ENCODE measurements at places on chromosomes 4 and X. TPM values are rescaled to one million over a fixed set of nuclear protein-coding genes. Genes with fewer than 3 reads are reported as not detected.

ZIC3 gene
- not detected for total RNA-seq

MEPE gene
- not detected for total RNA-seq

TENM3 gene
- total RNA-seq = 87.6 TPM

C4orf51 gene
- total RNA-seq = not detected

PTPN13 gene
- total RNA-seq = 38.0 TPM

GLUD2 gene
- total RNA-seq = 0.42 TPM

CTAG1A gene
- not detected for total RNA-seq

CLDN22 gene
- not detected for total RNA-seq

PRDM5 gene
- total RNA-seq = 10.6 TPM

PHKA1 gene
- total RNA-seq = 5.2 TPM

DNA sequence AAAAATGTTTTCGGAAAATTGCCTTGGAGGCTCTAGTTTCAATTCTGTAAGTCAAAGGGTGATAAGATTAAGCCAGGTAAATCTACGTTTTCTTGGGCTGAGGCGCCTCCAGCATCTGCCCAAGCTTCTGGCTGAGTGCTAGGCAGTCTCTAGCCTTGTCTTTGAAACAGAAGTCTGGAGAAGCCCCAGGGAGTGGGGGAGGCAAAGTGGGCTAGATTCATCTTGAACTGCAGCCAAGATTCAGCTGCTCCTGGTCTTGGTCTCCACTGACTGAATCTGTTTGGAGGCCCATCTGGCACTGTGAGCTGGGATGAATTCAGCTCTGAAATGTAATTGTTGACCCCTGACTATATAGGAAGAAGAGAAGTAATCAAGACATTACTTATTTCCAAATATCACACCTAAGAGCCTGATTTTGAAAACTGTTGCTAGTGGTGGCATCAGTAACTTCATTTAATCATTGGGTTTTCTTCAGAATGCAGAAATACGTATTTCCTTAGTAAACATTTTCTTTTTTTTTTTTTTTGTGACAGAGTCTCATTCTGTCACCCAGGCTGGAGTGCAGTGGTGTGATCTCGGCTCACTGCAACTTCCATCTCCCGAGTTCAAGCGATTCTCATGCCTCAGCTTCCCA is 187.3 kb upstream of the LEF1 start:
- H3K36me3 ChIP-seq = no peaks in the 10 kb centered on the region
- peaks cover 40% of the 10 kb centered on the region for H3K4me1 ChIP-seq
- no peak for DNase-seq

- no peak overlapping the region for H3K4me3 ChIP-seq
- no peaks in the 10 kb centered on the region for H3K36me3 ChIP-seq
- H3K27ac ChIP-seq = no peak overlapping the region
- no peaks in the 10 kb centered on the region for H3K27me3 ChIP-seq
- H3K4me1 ChIP-seq = peaks cover 9% of the 10 kb centered on the region
Observed at GRCh38 chr4:109207061-109207460, 95.4 kb downstream of the COL25A1 start.

- H3K4me3 ChIP-seq = no peak overlapping the region
- no peak for DNase-seq
- H3K27me3 ChIP-seq = no peaks in the 10 kb centered on the region
- H3K36me3 ChIP-seq = no peaks in the 10 kb centered on the region
- no peak overlapping the region for H3K27ac ChIP-seq
Observed at GRCh38 chrX:7198499-7198898, 50.5 kb upstream of the PUDP start.

- no peaks in the 10 kb centered on the region for H3K36me3 ChIP-seq
- no peak overlapping the region for H3K4me3 ChIP-seq
- no peak for DNase-seq
- H3K27me3 ChIP-seq = no peaks in the 10 kb centered on the region
Observed at GRCh38 chr4:144579411-144580030, 66.4 kb upstream of the HHIP start.

DNA sequence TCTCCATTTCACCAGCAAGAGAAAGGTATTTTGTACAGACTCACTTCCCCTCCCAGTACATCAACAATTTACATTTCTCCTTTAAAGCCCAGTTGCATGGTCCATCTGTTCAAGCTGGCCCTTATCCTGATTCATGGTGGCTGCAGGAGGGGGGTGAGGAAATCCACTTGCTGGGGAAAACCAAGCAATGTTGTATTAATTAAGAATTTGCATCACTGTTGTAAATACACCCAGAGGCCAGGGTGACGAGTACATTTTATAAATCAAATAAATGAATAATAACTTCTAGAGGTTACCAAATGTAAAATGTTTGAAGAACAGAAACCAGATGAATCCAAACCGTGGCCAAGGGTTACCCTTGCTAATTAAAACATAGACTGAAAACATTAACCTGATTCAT is 395.9 kb upstream of the INTU start:
- no peak overlapping the region for H3K4me3 ChIP-seq
- DNase-seq = no peak
- peaks cover 7% of the 10 kb centered on the region for H3K4me1 ChIP-seq
- H3K27ac ChIP-seq = no peak overlapping the region

DNA sequence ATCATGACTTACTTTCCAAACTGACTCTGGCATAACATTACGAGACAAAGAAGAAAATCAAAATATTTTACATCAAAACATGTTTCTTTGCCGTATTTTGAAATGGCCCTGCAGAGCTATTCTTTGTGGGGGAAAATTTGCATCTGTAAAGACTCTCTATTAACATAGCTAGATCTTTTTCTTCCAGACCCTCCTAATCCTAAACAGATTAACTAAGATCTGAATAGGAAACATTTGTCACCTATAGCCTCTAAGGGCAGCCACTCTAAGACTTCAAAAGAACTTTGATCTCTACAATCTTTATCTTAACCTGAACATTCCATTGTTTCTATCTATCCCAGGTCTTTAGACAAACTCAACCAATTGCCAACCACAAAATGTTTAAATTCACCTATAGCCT is 176.6 kb upstream of the CENPE start:
- H3K27ac ChIP-seq = no peak overlapping the region
- no peaks in the 10 kb centered on the region for H3K4me1 ChIP-seq
- no peak overlapping the region for H3K4me3 ChIP-seq
- no peaks in the 10 kb centered on the region for H3K27me3 ChIP-seq

DNA sequence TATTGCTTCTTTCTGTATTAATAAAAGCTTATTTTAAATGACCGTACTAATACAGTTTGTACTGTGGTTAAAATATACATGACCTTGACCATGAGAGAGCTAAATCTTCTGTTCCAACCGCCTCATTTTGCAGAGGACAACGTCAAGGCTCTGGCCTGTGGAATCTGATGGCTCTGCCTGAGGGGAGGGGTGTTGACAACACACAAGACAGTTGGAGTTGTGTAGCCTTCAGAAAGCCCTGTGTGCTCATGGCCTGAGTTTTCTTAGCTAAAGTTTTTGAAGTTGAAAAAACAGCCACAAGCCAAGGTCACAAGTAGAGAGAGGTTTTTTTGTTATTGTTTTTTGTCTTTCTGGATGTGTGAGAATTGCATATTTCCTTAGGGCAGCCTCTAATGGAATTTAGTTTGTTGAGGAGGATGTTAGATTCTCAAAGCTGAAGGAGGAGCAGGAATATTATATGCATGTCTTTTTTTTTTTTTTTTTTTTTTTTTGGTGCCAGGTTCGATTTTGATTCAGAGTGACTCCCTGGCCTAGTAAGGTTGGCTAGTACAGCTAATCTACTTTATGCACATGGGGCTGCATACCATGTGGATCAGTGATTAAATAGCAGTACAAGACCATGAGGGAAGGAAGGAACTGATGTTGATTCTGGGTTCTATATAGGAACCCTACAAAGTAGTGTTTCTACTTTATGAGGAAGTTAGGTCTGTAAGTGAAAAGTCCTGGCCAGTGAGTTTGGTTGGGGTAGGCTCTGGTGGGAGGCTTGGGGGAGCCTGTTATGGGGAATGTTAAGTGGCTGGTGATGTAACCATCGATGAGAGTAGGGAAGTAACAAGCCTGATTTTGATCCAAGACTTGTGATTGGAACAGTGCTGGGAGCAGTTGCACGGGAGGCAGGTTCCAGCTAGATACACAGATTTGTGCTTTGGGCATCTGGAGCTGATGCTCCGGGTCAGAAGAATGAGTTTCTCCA is 20.3 kb downstream of the SMS start:
- no peaks in the 10 kb centered on the region for H3K27me3 ChIP-seq
- DNase-seq = no peak
- H3K36me3 ChIP-seq = no peaks in the 10 kb centered on the region
- H3K27ac ChIP-seq = peak overlapping the region; percentile 79

DNA sequence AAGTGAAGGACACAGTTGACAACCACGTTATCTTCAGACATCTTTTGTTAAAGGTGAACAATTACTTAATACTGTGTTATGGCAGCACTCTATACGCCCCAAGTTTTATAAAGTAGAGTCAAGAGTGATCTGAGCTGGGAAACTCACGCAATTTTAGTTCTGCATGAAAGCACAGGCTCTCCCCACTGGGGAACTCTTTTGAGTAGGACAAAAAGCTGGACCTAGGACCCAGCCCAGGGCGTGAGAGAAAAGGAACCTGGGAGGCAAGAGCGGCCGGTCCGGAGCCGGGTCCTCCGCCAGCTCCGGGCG is 152.6 kb upstream of the SLC4A4 start:
- H3K36me3 ChIP-seq = no peaks in the 10 kb centered on the region
- H3K27me3 ChIP-seq = peaks cover 7% of the 10 kb centered on the region
- H3K4me3 ChIP-seq = peak overlapping the region; percentile 75

GRCh38 chr4:36269101-36269500 is 12.3 kb upstream of the DTHD1 start:
- H3K27ac ChIP-seq = no peak overlapping the region
- DNase-seq = no peak
- H3K4me3 ChIP-seq = no peak overlapping the region

DNA sequence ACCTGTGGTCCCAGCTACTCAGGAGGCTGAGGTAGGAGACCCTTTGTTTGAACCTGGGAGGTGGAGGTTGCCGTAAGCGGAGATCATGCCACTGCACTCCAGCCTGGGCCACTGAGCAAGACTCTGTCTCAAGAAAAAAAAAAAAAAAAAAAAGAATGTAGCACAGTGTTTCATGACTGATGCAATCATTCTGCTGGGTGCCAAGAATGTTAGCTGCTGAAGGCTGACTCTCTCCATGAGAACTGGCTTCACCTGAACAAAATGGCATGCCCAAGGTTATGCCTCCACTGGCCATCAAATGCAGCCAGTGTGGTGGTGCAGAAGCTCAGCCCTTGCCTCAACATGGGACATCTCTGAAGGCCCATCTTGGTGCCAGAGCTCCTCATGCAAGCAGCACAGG is 412.1 kb downstream of the ADAM29 start:
- no peak for DNase-seq
- H3K4me3 ChIP-seq = no peak overlapping the region
- H3K27me3 ChIP-seq = no peaks in the 10 kb centered on the region
- H3K36me3 ChIP-seq = no peaks in the 10 kb centered on the region
- no peak overlapping the region for H3K27ac ChIP-seq

DNA sequence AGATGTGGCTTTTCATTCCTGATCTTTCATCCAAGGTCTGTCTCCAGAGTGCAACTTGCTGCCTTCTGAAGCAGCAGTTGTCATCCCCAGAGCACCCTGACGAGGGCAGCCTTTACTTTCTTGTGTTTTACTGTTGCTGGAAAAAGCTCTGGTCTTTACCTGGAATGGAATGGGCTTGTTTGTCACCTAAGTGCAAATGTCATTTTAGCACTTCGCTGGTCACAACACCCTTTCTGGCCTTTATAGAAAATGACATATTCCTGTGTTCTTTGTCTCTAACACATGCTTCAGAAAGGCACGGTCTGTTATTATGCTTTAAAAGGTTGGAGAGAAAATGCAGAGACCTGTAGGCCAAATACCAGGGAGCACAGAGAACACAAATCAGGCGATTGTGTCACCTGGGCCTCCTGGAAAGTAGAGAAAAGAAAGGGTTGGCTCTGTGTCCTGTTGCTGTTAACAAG is 332.7 kb upstream of the IGFBP7 start:
- no peaks in the 10 kb centered on the region for H3K36me3 ChIP-seq
- DNase-seq = no peak
- no peak overlapping the region for H3K4me3 ChIP-seq
- H3K27me3 ChIP-seq = peaks cover 48% of the 10 kb centered on the region
- H3K27ac ChIP-seq = no peak overlapping the region

DNA sequence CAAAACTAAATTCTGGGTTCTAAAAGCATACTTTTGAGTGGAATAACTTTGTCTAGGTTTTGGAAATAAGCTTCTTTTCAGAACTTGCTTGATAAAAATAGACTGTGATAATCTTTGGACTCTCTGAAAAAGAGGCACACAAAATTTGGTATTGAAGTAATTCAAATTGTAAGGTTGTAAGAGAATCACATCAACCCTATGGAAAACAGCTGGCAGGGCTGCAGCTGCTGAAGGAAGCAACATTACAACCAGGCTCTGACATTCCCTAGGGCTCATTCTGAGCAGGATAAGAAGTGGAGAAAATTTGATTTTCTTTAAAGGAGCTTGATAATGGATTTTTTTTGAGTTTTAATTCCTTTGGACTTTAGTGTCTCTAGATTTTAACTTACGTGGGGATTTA is 147.6 kb downstream of the FSTL5 start:
- peaks cover 7% of the 10 kb centered on the region for H3K27me3 ChIP-seq
- H3K4me3 ChIP-seq = no peak overlapping the region
- no peak overlapping the region for H3K27ac ChIP-seq
- H3K36me3 ChIP-seq = no peaks in the 10 kb centered on the region
- no peaks in the 10 kb centered on the region for H3K4me1 ChIP-seq

- no peak for DNase-seq
- H3K4me1 ChIP-seq = no peaks in the 10 kb centered on the region
- no peaks in the 10 kb centered on the region for H3K27me3 ChIP-seq
Observed at GRCh38 chr4:3358656-3359055, 65.8 kb downstream of the RGS12 start.

DNA sequence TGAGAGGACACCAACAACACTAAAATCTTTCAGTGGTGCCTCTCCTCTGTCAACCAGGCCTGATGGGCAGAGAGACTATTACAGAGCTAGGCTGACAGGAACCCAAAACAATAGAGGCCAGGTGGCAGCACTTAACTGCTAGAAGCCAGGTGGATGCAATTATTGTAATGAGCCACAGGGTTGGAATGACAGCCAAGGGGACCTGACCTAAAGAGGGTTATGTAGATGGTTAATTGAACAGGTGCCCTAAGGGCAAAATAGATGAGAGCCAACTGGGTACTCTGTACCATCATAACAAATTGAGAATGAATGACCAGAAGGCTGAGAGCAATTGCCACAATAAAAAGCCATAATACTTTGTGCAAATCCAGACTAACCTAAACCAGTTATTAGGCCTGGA is 24.7 kb upstream of the FRAS1 start:
- no peaks in the 10 kb centered on the region for H3K4me1 ChIP-seq
- H3K27me3 ChIP-seq = peaks cover 2% of the 10 kb centered on the region
- no peak overlapping the region for H3K4me3 ChIP-seq
- H3K36me3 ChIP-seq = no peaks in the 10 kb centered on the region

- DNase-seq = no peak
- H3K27me3 ChIP-seq = no peaks in the 10 kb centered on the region
- peaks cover 21% of the 10 kb centered on the region for H3K4me1 ChIP-seq
- H3K27ac ChIP-seq = no peak overlapping the region
- H3K36me3 ChIP-seq = no peaks in the 10 kb centered on the region
Observed at GRCh38 chr4:54954656-54955388, 170.6 kb downstream of the KDR start.

DNA sequence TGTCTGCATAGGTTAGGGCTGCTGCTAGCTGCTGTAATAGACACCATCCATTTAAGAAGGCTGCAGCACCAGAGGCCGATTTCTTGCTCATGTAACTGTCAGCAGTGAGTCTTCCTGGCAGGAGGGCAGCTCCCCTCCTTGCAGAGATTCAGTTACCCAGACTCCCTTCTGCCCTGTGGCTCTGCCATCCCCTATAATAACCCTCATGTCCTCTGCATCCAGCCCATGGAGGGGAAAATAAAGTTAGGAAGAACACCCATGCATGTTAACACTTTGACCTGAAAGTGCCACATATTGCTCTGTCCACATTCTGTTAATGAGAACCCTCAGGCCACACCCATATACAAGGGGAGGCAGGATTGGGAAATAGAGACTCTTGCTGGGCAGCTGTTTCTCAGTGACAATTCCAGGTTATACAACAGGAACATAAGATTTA is 5.4 kb downstream of the STBD1 start:
- DNase-seq = no peak
- no peak overlapping the region for H3K4me3 ChIP-seq
- H3K4me1 ChIP-seq = peaks cover 22% of the 10 kb centered on the region

Measured in chondrocyte (in vitro differentiated cells).